ENCODE measurements at places on chromosomes 12 and 14.

GRCh38 chr14:20631880-20632389 lies 9.6 kb downstream of the OR6S1 start:
- no peak for DNase-seq

DNA sequence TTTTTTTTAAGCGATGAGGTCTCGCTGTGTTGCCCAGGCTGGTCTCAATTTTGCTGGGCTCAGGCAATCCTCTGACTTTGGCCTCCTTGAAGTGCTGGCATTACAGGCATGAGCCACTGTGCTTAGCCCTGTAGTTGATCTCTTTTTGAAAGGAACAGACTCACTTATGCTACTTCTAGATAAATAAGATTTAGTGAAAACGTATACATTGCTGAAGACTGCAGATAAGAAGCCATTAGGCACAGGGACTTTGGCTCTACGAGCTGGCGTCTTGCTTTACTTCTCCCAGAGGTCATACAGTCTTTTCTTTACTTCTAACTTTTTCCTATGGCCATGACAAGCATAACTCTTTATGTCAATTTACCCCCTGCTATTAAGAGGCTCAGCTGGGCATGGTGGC lies 9.4 kb downstream of the PTGR2 start:
- no peak for DNase-seq

DNA sequence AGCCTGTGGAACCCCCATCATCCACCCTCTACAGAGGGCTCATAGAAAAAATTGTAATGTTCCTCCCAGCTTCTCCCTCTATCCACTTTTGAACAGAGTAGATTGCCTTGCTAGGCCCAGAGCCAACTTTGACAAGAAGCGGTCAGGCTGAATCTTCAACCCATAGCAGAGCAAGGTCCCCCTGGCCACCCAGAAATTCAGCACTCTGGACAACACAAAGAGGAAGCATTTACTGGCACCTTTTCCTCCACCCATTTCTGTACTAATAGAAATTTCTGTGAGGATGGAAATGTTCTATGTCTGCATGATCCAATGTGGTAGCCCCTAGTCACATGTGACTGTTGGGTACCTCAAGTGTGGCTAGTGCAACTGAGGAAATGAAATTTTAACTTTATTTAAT lies 42.7 kb upstream of the OXA1L start:
- no peak for DNase-seq

DNA sequence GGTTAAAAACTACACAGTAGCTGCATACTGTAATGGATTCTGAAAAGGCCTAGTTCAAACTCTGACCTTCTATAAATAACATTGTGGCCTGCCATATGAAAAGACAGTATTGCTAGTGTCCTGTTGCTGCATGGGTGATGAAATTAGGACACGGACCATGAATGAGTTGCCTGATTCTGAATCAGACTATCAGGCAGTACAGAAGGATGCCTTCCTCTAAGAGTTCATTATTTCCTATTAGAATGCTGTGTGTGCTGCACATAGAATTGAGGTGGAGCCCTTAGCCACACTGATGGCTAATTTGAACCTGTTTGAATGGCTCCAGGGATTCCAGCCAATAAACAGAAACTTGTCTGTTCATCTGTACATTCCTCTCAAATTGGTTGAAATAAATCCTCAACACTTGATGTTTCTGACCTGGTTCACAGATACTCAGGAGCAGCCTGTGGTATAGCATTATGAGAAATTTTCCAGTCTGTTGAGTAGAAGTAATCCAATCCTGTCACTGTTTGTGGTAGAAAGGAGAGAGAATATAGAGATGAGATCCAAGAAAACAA lies 483.2 kb downstream of the APAF1 start:
- no peak for DNase-seq

DNA sequence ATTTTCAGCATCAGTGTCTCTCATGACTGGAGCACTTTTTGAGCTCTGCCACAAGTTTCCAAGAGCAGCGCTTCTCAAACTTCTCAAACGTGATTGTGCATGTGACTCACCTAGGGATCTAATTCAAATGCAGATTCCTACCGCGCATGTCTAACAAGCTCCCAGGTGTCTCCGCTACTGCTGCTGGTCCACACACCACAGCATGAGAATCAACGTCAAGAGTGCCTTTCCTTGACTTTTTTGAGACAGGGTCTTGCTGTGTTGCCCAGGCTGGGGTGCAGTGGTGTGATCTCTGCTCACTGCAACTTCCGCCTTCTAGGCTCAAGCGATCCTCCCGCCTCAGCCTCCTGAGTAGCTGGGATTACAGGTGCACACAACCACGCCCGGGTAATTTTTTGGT lies 22.4 kb downstream of the GLRX5 start:
- DNase-seq, result no peak

- no peak for DNase-seq
Measured at GRCh38 chr14:99401621-99402284, 78.9 kb downstream of the SETD3 start.

DNA sequence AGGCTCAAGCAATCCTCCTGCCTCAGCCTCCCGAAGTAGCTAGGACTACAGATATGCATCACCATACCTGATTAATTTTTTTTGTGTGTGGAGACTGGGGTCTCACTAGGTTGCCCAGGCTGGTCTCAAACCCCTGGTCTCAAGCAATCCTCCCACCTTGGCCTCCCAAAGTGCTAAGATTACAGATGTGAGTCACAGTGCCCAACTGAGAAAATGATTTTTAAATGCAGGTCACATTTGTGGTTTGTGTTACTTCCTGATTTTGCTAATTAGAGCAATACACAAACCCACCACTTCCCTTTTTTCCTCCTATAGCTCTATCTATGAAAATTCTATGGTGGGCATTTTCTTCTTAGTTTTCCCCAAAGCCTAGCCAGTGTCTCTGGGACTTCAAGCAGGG lies 45.5 kb upstream of the TMEM263 start:
- DNase-seq, result no peak

GRCh38 chr12:131928080-131928710 lies 881 bp upstream of the PUS1 start:
- no peak for DNase-seq

DNA sequence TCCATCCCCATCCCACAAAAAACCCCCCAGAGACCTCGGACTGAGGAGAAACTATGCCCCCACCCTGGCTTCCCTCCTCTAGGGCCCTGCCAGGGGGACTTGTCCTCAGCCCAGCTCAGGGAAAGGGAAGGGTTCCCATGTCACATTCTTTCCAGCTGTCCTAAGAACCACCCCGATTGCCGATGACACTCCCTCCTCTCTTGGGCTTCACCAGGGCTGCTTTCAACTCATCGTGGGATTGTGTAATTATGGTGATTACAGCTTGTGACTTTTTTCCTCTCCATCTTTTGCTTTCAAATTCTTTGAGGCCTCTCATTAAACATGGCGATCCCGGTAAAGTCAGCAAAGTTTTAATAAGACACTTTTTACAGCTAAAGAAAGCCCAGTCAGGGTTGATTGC lies 344.0 kb downstream of the DPF3 start:
- no peak for DNase-seq

- no peak for DNase-seq
Measured at GRCh38 chr14:35988550-35988949, 162.4 kb downstream of the BRMS1L start.

GRCh38 chr12:114141921-114142564 lies 175.9 kb upstream of the RBM19 start:
- no peak for DNase-seq

DNA sequence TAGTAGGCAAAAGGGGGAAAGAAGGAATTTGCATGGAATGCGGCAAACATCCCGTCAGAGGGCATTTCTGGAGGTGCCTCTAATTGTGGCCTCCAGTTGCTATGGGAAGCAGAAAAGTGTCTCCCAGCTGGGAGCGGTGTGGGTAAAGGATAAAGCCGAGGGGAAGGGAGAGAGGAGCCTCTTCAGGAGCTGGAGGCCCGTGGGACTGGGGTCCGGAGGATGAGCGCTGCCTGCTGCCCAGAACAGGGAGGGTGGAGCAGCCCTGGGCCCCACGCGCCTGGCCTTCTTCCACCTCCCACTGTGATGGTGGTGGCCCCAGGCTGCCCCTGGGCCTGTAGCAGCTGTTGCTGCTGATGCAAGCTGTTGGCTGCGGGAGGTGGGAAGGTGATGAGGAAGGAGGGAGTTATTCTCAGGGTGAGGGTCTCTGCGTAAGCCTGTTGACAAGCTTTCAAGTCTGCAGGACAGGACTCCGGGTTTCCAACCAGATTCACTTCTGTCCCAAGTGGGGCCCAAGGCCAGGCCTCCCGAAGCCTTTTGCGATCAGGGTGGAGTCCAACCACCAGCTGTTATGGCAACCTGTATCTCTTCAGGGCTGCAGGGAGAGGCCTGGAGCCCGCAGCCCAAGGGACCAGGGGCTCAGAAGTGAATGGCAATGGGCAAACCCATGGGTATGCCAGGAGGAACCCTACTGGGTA lies 19.1 kb upstream of the PGF start:
- no peak for DNase-seq

- DNase-seq, result no peak
Measured at GRCh38 chr12:126400831-126401230, 1335.6 kb downstream of the AACS start.

- DNase-seq, result no peak
Measured at GRCh38 chr12:85725991-85726390, 110.2 kb downstream of the RASSF9 start.

GRCh38 chr12:125166041-125166440 lies 100.8 kb downstream of the AACS start:
- DNase-seq, result no peak

DNA sequence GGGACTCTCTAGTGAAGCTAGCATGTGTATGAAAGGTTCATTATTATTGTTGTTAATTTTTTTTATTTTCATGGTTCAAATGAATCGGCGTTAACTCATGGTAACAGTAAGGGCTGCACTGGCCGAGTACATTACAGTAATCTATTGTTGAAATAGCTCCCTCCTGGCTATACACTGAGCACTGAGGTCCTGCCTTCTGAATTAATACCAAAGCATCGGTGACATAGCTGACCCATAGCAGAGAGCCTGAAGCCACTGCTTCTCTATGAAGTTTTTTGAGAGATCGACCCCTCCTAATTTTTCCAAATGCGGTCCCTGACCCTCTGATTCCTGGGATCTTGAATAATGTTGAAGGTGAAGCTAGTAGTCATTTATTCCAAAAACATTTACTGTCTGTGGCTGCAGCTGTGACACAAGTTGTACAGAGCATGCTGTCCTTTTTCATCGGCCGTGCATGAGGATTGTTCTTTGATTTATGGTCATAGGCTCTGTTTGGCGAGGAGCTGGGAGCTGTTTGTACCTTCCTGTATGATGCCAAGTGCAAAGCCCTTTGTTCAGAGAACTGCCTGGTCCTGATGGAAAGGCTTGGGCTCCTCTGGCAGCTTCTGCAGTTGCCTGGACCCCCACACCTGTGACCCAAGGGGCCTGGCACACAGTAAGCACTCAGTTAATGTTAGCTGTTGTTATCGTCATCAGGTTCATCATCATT lies 486.5 kb downstream of the EGLN3 start:
- no peak for DNase-seq

DNA sequence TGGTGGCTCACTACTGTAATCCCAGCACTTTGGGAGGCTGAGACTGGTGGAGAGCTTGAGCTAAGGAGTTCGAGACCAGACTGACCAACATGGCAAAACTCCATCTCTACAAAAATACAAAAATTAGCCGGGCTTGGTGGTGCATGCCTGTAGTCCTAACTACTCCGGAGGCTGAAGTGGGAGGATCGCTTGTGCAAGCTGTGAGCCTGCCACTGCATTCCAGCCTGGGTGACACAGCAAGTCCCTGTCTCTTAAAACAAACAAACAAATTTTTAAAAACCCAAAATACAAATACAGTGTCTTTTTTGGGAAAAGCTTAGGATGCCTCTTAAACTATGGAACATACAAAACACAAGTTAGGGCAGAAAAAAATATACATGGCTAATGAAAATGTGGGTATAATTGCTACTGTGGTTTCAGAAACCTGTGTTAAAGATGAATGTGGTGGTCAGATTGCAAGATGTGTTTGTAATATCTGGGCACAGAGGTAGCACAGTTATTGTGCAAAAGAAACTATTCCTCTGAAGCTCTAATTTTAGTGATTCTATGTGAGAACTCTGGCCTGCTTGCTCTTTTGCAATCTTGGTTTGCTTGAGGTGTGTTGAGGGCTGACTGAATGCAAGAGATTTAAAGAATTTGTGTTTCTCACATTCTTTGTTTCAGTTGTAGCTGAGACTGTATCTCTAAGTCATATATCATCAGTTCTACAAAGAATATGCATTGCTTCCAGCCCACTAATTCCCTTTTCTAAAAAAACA lies 3.9 kb upstream of the HSPA2 start:
- DNase-seq, result no peak

DNA sequence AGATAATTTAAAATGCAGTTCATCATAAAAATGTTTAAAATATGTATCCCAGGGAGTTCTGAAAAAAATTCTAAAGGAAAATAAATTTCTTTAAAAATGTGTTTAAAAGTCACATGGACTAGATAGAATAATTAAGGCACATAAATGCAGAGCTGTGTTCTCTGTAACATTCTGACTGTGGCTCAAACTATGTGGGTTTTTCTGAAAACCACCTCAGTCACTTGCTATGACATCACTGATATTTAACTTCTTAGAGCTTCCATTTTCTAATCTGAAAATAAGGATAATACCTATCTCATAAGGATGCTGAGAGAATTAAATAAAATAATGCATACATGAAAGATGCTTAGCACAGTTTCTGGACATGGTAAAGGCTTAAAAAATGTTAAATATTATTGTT lies 107.3 kb downstream of the SLC41A2 start:
- DNase-seq, result no peak

- DNase-seq, result no peak
Measured at GRCh38 chr12:4246116-4246515, 27.4 kb upstream of the CCND2 start.

GRCh38 chr14:45819107-45819506 lies 566.1 kb upstream of the MIS18BP1 start:
- DNase-seq, result no peak

DNA sequence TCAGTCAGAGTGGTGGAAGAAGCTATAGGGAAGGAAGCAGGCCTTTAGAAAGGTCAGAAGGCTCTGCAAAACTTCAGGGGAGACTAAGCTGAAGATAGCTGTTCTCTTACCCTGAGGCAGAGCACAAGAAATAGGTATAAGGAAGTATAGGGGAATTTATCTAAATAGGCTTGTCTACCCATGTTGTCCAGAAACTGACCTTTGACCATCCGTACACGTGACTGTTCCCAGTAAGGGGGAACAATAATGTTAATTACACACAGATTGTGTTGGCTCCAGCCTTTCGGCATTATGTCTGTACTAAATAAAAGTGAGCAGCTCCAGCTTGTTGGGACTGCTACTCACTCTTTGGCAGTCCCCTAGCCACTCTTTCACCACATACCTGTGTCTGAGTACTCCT lies 59.0 kb downstream of the SLCO1B1 start:
- DNase-seq, result no peak

DNA sequence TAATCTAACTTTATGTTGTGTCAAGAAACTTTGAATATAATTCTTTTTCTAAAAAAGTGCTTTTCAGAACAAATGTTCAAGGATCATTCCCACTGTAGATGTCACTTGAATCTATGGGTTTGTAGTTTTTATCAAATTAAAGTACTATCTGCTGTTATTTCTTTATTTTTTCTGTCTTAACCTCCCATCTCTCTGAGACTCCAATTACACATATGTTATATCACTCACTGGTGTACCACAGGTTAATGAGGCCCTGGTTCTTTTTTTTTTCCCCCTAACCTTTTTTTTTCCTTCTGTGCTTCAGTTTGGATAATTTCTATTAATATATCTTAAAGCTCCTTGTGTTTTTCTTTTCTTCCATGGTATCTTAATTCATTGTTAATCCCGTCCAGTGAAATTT lies 279.9 kb upstream of the RGS6 start:
- DNase-seq, result no peak

- no peak for DNase-seq
Measured at GRCh38 chr14:23045419-23046357, 3.7 kb downstream of the PSMB11 start.

- DNase-seq, result no peak
Measured at GRCh38 chr14:36174767-36175424, 1.6 kb downstream of the PTCSC3 start.
